NCI-H2171 treated with DMSO at 0.1 percent for 48 hours (cell line): ENCODE measurements at places on chromosomes 5 and 9.

DNA sequence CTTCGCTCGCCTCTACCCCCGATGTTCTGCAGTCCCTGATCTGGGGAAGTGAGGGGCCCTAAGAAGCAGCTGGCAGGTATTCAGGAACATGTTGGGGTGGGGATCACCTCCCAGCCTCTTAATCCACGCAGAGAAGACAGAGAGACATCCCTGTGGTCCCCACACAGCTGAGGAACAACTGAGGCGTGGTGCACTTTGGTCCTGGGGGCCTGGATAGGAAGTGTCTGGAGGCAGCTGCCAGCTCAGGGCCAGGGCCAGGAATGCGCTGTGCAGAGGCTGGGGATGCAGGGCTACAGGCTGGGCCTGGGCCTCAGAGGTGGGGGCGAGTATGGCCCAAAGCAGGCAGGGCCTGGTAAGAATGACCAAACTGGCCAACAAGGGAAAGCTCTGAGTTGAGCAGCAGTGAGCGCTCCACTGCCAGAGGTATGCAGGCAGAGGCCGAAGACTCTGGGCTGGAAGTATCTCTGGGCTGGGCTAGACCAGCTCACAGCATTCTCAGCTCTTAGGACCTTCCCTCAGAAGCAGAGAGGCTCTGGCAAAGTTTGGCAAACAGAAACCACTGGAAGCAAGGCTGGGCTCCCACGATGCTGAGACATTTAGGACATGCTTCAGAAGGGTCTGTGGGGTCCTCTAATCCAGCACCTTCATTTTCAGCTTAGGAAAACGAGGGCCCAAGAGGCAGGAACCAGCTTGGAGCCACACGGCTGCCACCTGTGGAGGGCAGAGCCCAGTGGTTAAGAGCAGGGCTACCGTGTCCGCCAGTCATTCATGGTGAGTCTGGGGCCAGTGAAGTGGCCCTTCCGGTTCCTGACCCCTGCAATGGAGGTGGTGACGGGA is 174.4 kb downstream of the GAPVD1 start:
- no peak for DNase-seq

GRCh38 chr5:56566374-56567249 is 248.7 kb upstream of the MAP3K1 start:
- DNase-seq = no peak

GRCh38 chr9:107439991-107440456 is 49.5 kb downstream of the KLF4 start:
- DNase-seq = no peak

- DNase-seq = peak; percentile 1
Observed at GRCh38 chr5:144369006-144369405, 198.3 kb downstream of the KCTD16 start.

DNA sequence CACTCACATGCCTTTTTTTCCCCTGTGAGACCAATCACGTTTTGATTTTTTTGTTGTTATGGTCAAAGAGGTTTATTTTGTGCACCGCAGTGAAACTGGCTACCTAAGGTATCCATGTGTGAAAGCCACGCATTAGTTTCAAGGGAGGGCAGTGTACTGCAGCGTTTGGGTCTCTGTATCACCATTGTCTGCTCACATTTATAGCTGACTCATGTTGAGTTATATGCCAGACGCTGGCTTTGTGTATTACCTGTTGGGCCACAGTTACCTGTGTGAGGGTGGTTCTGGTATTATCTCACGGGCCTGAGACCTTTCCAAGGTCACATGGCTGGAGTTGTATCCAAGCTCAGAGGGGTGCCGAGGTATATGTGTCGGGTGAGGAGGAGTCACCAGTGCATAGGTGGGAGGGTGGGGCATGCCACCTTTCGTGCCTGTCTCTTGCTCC is 75.8 kb downstream of the ARHGAP26 start:
- DNase-seq = no peak

DNA sequence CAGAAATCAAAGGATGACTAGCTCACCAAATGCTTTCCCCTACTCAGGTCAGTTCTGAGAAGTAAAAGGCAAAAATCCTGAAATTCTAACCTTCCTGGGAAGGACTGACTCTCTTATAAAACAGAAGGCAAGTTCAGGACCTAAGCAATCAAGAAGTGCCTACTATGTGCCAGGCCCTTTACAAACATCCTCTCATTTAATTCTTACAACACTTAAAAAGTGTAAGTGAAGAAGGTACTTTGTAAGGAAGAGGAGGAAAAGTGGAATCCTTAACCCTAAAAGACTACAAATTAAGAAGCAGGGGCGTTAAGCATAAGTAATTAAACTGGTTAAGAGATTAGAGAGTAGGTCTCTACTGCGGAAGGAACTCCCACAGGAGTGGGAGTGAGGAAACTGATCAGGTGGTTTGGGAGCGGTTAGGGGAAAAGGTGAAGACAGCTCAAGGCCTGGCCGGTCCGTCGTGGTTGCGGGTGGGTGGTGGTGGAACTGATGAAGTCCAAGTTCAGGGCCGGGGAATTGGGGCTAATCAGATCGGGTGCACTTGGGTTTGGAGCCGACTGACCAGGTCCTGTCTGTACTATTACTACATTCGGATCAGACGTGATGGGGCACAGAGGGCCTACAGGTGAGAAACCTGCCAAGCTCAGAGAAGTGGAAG is 839 bp downstream of the MED27 start:
- DNase-seq = no peak

DNA sequence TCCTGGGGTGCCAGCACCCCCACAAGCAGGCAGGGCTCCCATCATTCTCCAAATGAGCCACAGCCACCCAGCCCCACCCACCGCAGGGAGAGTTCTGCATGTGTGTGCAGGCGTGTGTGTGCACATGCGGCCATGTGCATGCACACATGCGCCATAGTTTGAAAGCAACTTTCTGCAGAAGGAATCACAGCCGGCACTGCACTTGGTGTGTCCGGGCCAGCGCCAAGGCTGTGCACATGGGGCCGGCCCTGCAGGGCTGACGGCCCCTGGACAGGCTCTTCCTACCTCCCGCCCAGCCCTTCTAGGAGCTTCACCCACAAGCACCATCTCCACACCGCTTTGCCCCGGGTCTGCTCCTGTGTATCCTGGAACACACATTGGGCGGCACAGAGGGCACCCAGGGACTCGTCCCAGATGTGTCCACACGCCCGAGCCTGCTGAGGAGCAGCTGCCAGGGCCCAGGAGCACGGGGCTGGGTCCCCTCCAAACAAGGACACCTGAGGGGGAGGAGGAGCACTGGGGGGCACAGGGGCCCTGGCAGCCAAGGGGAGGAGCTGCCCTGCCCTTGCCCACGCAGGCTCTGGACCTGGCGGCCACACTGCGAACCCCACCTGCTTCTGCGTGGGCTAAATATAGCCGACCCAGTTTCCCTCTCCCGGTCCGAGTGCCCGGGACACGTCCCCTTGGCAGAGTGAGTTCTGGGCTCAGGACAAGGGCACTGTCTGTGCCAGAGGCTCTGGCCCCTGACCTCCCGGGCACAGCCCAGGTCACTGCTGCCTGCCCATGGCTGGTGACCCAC is 19.1 kb downstream of the TPPP start:
- no peak for DNase-seq

- DNase-seq = no peak
Observed at GRCh38 chr5:158537366-158537765, 562.4 kb downstream of the EBF1 start.
